ENCODE measurements at places on chromosomes 16 and 17.

DNA sequence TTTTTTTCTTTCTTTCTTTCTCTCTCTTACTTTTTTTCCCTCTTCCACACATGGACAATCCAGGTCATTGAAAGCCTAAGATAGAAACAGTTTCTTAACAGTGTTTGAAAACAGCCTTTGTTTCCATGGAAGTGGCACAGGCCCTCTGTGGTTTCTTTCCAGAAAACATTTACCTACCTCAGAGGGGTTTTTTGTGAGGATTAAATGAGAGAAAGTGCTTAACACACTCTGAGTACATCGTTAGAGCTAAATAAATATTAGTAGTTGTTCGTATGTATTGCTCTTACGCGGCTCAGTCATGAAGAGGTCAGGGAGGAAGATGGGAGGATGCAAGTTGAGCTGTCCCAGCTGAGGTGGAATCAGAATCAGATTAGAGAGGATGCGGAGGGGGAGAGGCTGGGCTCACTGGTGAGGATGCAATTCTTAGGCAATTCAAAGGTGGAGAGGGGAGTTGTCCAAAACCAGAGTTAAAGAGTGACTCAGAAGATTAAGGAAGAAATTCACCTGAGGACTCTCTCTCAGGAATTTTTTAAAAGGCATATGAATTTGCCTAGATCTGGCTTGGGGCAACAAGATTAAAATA, 345.4 kb downstream of the PMP22 start:
- DNase-seq: no peak

- DNase-seq: no peak
Observed at GRCh38 chr17:83201206-83202001, 122.0 kb downstream of the METRNL start.

DNA sequence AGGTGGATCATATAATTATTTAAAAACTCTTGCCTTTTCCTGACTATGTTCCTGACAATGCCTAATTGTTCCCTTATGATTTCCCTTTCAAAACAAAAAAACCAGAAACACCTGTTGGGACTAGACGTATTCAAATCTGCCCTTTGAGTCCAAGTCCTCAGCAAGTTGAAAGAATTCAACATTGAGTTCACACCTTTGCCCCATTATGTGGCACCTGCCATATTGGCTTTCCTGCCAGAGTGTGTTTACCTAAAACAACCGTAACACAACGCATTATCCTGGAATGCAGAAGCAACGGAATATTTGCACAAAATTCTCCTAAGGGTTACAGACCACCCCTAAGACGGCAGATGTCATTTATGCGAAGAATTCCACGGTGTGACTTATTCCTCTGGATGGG, 105.9 kb downstream of the ZFHX3 start:
- no peak for DNase-seq

GRCh38 chr16:1096169-1097082, at the start of gene C1QTNF8:
Gene C1QTNF8 (minus strand): TSS chr16:1096244. CDS start chr16:1094922, 1,322 bp downstream.
- DNase-seq: no peak

GRCh38 chr16:29111421-29111820, 126.6 kb downstream of the LAT start:
- no peak for DNase-seq

- DNase-seq: no peak
Observed at GRCh38 chr16:31754998-31755615, 118.5 kb upstream of the ZNF267 start.

- no peak for DNase-seq
Observed at GRCh38 chr16:89048090-89048725, 45.4 kb upstream of the ACSF3 start.

GRCh38 chr16:51383909-51384308, 232.8 kb upstream of the SALL1 start:
- no peak for DNase-seq

DNA sequence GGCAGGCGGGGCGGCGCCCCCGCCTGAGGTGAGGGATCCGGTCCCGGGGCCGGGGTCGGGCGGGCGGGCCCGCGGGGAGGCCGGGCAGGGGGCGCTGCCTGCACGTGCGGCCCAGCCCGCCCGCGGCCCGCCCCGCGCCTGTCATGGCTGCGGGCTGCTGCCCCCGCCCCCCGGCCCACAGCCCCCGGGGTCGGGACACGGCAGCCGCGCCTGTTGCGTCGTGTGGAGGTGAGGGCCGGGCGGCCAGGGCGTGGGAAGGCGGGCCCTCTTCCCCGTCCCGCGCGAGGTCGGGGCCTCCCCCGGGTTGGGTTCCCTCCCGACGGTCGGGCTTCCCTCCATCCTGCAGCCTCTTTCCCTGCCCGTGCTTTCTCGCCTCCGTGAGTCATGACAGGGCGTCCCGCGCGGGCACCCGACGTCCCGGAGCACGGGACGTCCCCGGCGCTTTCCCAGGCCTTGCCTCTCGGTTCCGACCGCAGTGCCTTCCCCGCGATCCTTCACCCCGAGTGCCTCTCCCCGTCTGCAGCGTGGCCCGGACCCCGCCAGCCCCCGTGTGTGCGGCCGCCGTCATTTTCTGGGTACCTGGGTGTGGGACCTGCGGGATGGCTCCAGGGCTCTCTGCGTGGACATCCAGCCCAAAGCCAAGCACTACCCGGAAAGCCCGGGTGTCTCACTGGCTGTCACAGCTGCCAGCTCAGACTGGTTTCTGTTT, 76.7 kb downstream of the CHD9 start:
- DNase-seq: peak; percentile 80

- peak; percentile 67 for DNase-seq
Observed at GRCh38 chr17:19302791-19303331, 59.7 kb downstream of the B9D1 start.

DNA sequence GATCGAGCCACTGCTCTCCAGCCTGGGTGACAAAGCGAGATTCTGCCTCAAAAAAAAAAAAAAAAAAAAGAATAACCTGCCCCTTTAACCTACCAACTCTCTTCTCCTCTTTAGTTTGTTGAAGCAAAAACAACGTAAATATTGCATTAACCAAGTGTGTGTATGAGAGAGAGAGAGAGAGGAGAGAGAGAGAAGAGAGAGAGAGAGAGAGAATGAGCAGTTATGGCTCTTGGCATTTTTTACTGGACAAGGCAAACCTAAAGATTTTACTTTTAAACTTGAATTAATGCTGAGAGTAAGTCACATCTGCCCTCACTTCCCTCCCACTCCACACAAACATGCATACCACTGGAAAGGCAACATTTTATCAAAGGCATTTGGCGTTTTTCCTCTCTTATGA, 3.0 kb upstream of the SLFN5 start:
- DNase-seq: no peak

DNA sequence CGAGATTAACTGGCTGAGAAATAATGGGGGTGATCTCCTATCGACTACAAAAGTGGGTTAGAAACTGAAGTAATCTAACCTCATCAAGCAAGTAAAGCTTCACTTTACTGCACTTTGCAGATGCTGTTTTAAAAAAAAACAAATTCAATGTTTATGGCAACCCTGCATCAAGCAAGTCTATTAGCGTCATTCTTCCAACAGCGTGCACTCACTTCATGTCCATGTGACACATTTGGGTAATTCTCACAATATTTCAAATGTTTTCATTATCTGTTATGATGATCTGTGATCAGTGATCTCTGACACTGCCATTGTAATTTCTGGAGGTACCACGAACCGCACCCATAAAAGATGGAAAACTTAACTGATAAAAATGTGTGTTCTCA, 70.8 kb downstream of the KANSL1 start:
- no peak for DNase-seq

DNA sequence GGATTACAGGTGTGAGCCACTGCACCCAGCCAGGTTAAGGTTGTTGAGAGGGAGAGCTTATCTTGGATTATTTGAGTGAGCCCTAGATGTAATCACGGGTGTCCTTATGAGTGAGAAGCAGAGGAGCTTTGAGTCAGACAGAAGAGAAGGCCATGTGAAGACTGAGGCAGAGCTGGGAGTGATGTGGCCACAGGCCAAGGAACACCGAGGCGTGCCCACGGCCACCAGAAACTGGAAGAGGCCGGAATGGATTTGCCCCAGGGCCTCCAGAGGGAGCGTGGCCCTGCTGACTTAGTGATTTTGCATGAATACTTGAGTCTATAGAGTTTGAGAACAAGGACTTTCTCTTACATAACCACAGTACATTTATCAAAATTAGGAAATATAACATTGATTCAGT, 137.7 kb downstream of the RPTOR start:
- DNase-seq: no peak

GRCh38 chr16:54685682-54686081, 245.0 kb upstream of the IRX5 start:
- no peak for DNase-seq

DNA sequence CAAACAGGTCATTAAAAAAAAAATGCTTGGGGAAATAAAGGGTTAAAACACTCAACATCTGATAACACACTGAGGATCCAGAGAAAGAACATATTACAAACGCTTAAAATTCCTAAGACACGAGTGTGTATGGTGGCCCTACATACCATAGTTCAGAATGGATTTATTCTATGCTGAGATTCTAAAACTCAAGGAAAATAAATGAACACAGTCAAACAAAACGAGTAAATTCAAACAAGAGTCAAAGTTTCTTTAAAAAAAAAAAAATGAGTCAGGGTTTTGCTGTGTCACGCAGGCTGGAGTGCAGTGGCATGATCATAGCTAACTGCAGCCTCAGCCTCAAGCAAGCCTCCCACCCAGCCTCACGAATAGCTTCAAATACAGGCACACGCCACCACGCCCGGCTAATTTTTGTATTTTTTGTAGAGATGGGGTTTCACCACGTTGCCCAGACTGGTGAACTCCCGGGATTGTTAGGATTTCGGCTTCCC, 17.4 kb downstream of the CRK start:
- DNase-seq: no peak

DNA sequence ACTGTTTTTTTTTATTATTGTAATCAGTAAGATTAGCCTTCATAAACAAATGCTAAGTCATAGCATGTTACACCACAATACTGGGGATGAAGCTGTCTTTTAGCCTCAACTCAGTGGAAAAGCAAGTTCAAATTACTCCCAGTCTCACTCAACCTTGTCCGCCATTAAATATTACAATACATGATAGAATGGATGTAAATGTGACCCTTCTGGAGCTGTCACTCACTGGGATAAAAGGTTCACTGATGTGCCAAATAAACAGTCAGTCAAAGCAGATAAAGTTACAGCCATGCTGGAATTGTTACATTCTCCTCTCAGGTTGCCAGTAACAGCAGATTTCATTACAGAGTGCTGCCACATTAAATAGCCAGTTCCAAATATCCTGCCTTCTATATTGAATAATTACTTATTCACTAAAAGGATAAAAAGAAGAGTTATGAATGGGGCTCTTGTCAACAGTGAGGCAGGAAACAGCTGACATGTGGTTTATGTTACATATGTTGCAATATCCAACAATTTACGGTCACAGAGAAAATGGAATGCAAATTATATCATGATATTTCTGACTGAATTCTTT, 53.4 kb downstream of the BRIP1 start:
- peak; percentile 21 for DNase-seq

DNA sequence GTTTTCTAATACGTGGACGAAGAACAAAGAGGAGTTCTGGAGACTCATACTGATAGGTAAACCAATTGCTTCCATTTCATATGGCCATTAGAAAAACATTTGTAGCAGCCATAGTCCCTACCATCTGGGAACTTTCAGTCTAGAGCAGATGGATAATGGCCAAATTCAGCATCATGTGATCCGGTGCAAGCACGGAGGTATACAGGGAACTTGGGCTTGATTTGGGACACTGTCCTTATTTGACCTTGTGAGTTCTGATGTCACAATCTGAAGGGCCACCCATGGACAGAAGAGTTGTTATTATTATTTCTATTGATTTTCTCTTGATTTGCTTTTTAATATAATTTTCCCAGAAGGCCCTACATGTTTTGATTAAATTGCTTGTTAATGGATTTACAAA, 154.6 kb upstream of the ZNF267 start:
- DNase-seq: no peak

DNA sequence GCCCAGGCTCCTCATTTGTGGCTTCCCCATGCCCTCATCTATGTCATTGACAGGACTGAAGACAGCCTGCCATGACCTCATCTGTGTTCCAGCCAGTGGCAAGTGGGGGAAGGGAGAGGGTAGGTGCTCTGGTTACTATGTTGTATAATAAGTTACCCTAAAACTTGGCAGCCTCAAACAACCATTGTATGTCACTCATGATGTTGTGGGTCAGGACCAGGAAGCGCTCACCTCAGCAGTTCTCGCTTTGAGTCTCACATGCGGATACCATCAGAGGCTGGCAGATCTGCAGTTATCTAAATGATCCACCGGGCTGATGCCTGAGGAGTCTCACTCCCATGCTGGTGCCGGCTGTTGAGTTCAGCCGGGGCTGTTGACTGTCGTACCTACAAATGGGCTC, 89.0 kb upstream of the TMEM97 start:
- no peak for DNase-seq

DNA sequence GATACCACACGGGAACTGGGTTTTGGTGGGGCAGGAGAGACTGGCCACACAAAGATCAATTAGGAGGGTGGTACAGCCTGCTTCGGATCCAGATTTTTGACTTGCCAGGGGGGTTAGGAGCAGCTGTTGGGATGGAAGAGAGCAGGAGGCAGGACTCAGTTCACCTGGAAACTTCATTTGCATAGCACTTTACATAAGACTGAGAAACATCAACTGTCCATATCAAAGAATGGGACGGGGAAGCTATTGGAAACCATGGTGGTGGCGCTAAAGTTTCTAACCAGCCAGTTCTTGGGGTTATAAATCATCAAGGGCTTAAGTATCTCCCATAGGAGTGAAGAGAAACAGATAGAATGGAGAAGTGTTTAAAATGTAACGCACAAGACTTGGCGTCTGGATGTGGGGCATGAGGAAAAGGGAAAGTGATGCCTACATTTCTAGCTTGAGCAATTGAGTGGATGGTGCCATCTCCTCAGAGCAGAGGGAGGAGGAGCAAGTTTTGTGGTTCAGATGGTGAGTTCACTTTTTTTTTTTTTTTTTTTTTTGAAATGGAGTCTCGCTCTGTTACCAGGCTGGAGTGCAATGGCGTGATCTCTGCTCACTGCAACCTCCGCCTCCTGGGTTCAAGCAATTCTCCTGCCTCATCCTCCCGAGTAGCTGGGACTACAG, 6.4 kb upstream of the SRCAP start:
- peak; percentile 86 for DNase-seq

DNA sequence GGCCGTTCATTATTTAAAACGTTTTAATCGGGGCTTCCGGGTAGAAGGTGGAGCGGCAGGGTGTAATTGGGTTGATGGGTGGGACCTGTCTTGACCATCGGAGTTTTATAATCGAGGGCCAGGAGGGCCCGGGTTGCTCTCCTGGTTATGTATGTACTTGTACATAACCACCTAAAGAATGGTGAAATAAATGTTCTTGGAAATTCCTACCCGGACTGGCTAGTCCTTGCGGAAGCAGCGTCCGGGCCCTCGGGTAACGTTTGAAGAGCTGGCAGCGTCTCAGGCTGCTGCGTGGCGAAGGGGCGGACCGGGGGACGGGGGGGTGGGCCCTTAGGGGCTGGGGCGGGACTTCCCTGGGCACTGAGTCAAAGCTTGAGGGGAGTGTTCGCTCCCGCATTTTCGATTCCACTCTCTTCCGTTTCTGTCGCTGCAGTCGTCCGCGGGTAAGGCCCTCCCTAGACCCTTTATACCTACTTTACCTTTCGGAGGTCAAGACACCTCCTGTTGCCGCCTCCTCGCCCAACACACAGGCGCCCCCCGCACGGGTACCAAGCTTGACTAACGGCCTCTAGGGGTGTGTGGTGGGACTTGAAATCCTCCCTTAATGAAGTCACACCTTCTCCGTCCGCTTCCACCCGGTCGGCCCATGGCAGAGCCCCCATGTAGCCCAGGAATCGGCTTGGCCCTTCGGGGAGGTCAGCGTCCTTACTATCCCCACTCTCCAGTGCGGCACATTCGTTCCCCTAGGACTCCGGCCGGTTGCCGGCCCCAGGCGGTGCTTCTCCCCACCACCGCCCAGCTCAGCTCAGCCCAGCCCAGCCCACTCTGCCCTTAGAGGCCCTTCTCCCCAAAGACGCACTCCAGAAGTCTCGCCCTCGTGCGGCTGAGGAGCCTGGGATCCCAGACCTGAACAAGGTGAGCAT, at the start of gene TMEM106A:
Gene TMEM106A, plus strand, starts transcription at position 396 of the 923 bp plus-strand sequence. CDS start 1,167 bp downstream, outside the sequence.
- peak; percentile 92 for DNase-seq
